ENCODE measurements at places on chromosomes 7 and 10.

DNA sequence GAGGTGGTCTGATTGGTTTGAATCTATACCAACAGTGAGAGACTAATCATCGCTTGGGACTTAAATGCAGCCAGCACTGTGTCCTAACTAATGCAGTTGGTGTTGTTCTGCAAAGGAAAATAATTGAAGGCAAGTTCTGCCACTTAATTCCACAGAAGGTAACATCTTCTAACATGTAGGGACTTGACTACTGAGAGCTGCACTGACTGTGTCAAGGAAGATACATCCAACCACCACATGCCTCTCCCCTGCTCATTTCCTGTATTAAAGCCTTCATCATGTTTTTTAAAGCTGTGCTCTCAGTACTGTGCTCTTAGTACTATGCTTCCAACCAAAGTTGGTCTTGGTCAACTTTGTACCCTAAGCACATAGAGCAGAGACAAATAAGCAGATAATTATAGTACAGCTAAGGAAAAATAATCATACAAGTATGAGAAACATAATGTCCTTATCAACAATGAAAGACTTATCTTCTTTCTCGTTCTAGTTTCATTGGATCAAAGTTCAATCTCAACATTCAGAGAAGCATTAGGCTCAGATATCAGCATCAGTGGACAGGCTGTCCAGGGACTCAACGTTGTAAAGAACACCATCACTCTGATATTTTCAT lies 2.8 kb upstream of the CYP3A4 start:
- no peak for DNase-seq

- no peak for DNase-seq
Observed at GRCh38 chr7:72435366-72435765, 23.2 kb upstream of the CALN1 start.

GRCh38 chr7:116733924-116734580 lies 62.1 kb downstream of the MET start:
- DNase-seq, result no peak

- DNase-seq, result no peak
Observed at GRCh38 chr10:103692952-103693811, 162.2 kb downstream of the SH3PXD2A start.

DNA sequence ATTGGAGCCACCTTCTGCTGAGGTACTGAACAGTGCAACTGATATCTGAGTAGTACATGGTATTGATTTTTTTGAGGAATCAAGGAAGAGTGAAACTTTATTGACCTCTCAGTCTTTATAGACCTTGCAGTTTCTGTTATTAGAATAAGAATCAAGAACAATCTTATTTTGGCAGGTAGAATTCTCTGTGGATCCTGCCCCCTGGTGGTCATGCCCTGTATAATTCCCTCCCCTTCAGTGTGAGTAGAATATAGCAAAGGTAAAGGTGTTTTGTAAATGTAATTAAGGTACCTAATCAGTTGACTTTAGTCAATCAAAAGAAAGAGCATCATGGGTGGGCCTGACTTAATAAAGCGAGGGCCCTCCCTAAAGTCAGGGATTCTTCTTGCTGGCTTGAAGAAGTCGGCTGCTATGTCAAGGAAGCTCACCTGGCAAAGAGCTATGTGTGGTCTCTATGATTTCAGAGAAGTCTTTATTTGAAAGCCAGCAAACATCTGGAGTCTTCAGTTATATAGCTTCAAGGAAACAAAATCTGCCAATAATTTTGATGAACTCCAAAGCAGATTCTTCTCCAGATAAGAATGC lies 142.8 kb downstream of the LSM5 start:
- DNase-seq, result no peak

Measured in T1000 (cell line).